ENCODE measurements at places on chromosomes 1 and 21. TPM values are rescaled to one million over a fixed set of nuclear protein-coding genes. Genes with fewer than 3 reads are reported as not detected.

ADAMTS1 gene
- 110 TPM for polyA plus RNA-seq

C8B gene
- 0.28 TPM for polyA plus RNA-seq

HSD11B1 gene
- 0.29 TPM for polyA plus RNA-seq

RGS7 gene
- 6.4 TPM for polyA plus RNA-seq

NTRK1 gene
- 0.67 TPM for polyA plus RNA-seq

RNF115 gene
- polyA plus RNA-seq, result 14.0 TPM

KLHL17 gene
- 8.0 TPM for polyA plus RNA-seq

TRIM67 gene
- polyA plus RNA-seq, result 0.08 TPM

LRRN2 gene
- 10.6 TPM for polyA plus RNA-seq

SH3BGR gene
- polyA plus RNA-seq, result 5.8 TPM

DUSP10 gene
- polyA plus RNA-seq, result 3.4 TPM

SHC1 gene
- 82.3 TPM for polyA plus RNA-seq

RAB13 gene
- polyA plus RNA-seq, result 193 TPM

TMEM269 gene
- polyA plus RNA-seq, result 0.79 TPM

GRHL3 gene
- 0.98 TPM for polyA plus RNA-seq

MCOLN2 gene
- 0.64 TPM for polyA plus RNA-seq

ESPN gene
- 12.2 TPM for polyA plus RNA-seq

AMY1A gene
- polyA plus RNA-seq, result not detected

MFAP2 gene
- 186 TPM for polyA plus RNA-seq

FAM78B gene
- polyA plus RNA-seq, result 1.2 TPM

STRIP1 gene
- polyA plus RNA-seq, result 48.3 TPM

SLC44A5 gene
- 10.4 TPM for polyA plus RNA-seq

All from right renal cortex interstitium (tissue), 3 donors.